ENCODE measurements at places on chromosomes 16 and 17. TPM values are rescaled to one million over a fixed set of nuclear protein-coding genes. Genes with fewer than 3 reads are reported as not detected.

The DRC3 gene
- 1.4 TPM for total RNA-seq

The JUP gene
- 5.5 TPM for total RNA-seq

The AHSP gene
- total RNA-seq, result not detected

The MT1A gene
- not detected for total RNA-seq

The TOP2A gene
- total RNA-seq, result 194 TPM

The MMP25 gene
- 0.87 TPM for total RNA-seq

The NOMO2 gene
- 101 TPM for total RNA-seq

The OR3A2 gene
- total RNA-seq, result not detected

The ATP2A3 gene
- total RNA-seq, result 0.04 TPM

The DNAH2 gene
- total RNA-seq, result 0.12 TPM

The ALOX12 gene
- total RNA-seq, result not detected

The MSRB1 gene
- 25.3 TPM for total RNA-seq

The XYLT2 gene
- total RNA-seq, result 22.3 TPM

The KCNH6 gene
- total RNA-seq, result not detected
